Activated naive CD8-positive, alpha-beta T cell treated with anti-CD3 and anti-CD28 coated beads, Interleukin-2, amount 10 ng/mL, durations not matched to agents 7 days and 5 days (primary cell): ENCODE measurements at places on chromosomes 3 and 15. TPM values are rescaled to one million over a fixed set of nuclear protein-coding genes. Genes with fewer than 3 reads are reported as not detected.

The PXYLP1 gene
- 19.5 TPM for total RNA-seq

The TRH gene
- total RNA-seq = not detected

The RASA2 gene
- 62.6 TPM for total RNA-seq

The PLA2G4E gene
- total RNA-seq = not detected

The FNDC3B gene
- total RNA-seq = 15.8 TPM

The PLOD2 gene
- total RNA-seq = 0.14 TPM

The DPPA2 gene
- total RNA-seq = not detected

The RAB5A gene
- total RNA-seq = 62.1 TPM

GRCh38 chr3:153245661-153246060, 83.6 kb downstream of the RAP2B start:
- DNase-seq = no peak

GRCh38 chr3:72177075-72178050, 392.4 kb upstream of the PROK2 start:
- no peak for DNase-seq

- DNase-seq = no peak
These were observed 43.5 kb downstream of the UBE2E2 start for GRCh38 chr3:23246651-23247050.

DNA sequence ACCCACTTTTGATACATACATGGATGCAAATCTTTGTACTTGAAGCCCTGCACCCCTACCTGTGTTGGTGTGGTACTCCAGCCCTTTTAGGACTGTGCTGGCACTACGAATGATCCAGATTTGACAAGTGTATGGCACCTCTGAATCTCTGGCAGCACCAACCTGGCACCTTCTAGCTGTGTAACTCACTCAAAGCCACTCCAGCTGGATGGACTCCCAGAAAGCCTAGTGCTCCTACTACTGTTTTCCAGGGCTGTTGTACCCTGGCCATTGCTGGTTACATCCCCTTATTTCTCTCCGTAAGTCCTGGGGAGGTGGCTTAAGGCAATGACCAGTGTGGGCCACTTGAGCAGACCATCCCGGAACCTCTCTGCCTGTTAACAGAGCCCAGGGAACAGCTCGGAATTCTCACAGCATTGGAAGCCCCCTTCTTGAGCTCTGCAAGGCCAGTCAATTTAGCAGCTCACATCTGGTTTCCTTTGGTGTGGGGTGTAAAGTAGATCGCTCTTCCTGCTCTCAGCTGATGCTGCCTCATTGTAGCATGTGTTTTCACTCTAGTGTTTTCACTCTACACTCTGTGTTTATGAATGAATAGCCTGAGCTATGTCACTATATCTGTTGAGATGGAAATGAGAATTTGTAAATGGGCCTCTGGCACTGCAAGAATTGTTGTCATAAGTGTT, 12.2 kb downstream of the CALML4 start:
- no peak for DNase-seq
